Karpas-422 (cell line): ENCODE measurements at places on chromosomes 3 and 15.
A peak's percentile ranks its signal among the peaks of the same experiment; 100 is the strongest.

- DNase-seq, result no peak
These were observed 49.9 kb upstream of the RAB6B start for GRCh38 chr3:133945381-133946095.

DNA sequence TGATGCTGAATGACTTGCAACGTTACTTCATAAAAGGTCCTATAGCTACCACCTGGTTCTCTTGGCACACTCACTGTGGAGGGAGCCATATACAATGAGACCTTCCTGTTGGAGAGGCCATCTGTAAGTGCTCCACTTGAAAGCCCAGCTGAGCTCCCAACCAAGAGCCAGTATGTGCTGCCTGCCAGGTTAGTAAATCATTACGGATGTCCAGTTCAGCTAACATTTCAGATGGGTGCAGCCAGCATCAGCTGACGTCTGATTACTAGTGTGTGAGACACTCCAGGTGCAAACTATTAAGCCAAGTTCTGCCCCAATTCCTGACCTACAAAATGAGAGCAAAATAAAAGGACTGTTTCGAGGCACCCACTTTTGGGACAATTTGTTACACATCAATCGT, 274.4 kb upstream of the ROBO2 start:
- DNase-seq, result no peak

- DNase-seq, result peak; percentile 61
These were observed 96.1 kb downstream of the FOXP1 start for GRCh38 chr3:71487418-71487817.

DNA sequence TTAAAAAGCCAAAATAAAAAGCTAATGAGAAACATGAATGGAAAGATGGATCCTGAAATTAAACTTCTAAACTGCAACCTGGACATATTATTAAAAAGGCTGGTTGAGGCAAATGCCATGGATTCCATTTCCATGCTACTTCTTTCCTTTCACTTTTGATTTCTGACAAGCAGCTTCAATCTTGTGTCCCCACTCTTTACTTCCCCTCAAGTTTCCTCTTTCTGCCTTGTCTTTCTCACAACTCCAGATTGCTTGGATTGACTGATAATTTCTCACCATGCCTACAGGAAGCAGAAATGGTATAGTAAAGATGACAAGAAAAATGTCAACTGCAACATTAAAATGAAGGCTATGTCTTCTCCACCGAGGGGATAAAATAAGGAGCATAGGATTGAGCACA, 1136.7 kb downstream of the TUSC7 start:
- DNase-seq, result no peak

- no peak for DNase-seq
These were observed 75.3 kb upstream of the HRH1 start for GRCh38 chr3:11078826-11079515.

DNA sequence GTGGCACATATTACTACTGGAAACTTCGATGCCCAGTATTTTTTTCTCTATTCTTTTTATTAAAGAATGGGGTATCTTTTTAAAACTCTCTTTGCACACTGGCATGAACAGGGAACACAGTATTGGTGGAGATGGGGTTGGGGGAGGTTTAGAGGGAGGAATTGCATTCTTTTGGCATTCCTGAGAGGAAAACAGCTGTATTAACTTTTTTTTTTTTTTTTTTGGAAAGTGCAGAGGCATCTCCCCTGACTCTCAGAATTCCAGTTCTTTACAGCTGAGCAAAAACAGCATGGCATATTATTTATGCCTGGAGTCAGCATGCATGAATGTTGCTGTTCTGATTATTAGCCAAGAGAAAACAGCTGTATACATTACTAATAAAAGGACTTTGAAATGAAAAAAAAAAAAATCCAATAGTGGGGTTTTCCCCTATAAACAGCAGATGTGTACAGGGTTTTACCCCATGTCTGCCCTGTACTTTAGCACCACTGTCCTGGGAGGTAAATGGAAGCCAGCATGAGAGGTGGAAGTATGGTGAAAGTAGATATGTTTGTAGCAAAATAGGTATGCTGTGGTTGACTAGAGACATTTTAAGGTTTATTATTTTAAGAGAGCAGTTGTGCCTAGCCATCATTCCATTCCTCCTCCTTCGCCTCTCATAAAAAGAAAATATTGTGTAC, 132.2 kb downstream of the FNDC3B start:
- no peak for DNase-seq

- no peak for DNase-seq
These were observed 259.8 kb downstream of the MAGI1 start for GRCh38 chr3:65778968-65779367.

DNA sequence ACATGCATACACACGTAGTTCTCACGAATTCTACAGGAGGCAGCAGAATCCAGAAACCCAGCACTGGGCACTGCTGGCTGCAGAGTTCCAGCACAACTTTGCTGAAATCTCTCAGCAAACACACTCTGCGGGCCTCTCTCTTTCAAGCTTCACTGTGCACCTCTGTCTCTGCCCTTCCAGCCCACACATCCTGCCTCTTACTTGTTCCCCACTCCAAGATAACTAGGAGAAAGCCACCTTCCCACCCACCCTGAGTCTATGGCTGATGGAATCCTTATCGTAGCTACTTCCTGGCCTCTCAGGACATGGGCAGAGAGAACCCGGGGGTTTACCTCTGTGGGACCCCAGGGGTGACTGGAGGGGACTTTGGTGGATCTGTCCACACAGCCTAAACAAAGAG, 11.9 kb downstream of the ANP32A start:
- no peak for DNase-seq

GRCh38 chr3:171309906-171310359, 150.3 kb downstream of the TNIK start:
- no peak for DNase-seq

DNA sequence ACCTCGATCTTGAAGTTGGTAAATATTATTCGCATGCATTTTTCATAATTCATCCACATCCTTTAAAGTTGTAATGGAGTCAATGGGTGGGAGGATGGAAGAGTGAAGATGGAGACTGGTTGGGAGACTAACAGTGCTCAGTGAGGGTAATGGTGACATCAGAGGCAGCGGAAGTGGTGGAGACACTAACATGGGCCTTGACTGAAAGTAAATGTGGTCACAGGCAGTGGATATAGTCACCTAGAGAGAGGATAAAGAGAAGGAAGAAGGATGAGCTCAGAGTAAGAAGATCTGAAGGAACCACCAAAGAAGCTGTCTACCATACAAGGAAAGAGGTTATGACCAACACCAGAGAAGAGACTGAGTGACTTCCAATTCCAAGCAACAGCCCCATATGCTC, 281.6 kb upstream of the STT3B start:
- DNase-seq, result no peak

DNA sequence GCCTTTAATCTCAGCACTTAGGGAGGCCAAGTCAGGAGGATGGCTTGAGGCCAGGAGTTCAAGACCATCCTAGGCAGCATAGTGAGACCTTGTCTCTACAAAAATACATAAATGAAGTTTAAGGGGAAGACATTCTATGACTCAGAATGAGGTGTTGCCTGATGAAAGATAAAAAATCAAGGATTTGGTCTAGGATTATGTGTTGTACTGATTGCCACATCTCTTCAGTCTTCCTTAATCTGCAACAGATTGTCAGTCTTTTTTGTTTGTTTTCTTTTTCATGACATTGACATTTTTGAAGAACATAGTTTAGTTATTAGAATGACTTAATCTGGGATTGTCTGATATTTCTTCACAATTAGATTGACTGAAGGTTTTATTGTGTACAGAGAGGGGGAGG, 26.3 kb upstream of the DPPA4 start:
- DNase-seq, result no peak

DNA sequence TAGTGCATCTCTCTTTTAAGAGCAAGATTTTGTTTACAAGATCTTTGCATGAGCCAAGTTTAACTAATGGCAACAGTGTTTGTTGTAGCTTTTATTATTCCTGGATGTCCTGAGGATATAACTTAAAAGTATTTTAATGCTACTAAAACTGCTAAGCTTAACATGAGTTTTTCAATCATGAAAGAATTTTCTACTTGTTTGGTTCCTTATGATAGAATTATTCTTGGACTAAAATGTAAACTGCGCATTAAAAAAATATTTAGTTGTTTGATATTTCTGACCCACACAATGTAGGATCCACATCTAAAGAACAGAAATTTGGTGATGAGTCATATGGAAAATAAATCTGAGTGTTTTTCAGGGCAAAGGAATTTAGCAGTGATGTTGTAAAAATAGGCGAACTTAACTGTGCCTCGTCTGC, 70.8 kb downstream of the RAP2B start:
- DNase-seq, result no peak

DNA sequence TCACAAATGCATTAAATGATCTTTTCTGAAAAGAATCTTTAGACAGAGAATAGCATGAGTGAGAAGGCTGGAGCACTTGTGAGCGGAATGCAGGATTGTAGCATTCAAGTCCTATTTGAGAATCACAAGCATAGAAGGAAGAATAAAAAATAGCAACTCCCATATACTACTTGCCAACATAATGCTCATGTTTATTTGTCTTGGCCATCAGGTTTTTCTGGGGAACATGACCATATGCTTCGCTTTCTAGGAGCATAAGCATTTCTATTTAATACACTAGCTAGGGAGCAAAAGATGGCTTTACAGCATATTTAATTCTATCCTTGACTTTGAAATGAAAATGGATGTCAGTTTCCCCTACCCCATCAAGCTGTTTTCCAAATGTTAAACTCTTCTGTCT, 170.3 kb upstream of the MITF start:
- no peak for DNase-seq

DNA sequence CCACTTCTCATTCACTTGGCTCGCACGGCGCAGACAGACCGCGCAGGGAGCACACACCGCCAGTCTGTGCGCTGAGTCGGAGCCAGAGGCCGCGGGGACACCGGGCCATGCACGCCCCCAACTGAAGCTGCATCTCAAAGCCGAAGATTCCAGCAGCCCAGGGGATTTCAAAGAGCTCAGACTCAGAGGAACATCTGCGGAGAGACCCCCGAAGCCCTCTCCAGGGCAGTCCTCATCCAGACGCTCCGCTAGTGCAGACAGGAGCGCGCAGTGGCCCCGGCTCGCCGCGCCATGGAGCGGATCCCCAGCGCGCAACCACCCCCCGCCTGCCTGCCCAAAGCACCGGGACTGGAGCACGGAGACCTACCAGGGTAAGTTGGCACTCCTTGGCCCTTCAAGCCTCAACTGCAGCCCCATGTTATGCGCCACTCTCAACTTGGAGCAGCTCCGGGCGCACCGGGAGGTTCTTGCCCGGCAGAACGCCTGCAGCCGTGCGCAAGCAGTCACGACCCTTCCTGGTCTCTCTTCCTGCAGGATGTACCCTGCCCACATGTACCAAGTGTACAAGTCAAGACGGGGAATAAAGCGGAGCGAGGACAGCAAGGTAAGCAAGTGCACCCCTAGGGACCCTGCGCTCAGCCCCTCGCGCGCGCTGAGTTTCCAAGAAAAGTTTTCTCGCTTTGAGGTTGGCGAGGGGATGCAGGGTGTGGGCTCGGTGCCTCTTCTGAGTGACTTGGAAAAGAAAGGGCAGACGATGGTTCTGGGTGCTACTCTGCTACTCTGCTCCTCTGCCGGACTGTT, at the start of gene BHLHE40:
Gene BHLHE40 (plus strand): TSS at position 10 of the 801 bp plus-strand sequence. CDS start 282 bp downstream, at position 292.
- DNase-seq, result no peak

GRCh38 chr15:93042691-93043378, 46.2 kb downstream of the RGMA start:
- no peak for DNase-seq
